Hematopoietic multipotent progenitor cell (in vitro differentiated cells): ENCODE measurements at places on chromosomes 5 and 9. TPM values are rescaled to one million over a fixed set of nuclear protein-coding genes. Genes with fewer than 3 reads are reported as not detected.

- DNase-seq, result no peak
Observed at GRCh38 chr5:4384649-4385048, 755.5 kb upstream of the ADAMTS16 start.

- DNase-seq, result no peak
Observed at GRCh38 chr5:176466245-176466871, 18.2 kb downstream of the FAF2 start.

DNA sequence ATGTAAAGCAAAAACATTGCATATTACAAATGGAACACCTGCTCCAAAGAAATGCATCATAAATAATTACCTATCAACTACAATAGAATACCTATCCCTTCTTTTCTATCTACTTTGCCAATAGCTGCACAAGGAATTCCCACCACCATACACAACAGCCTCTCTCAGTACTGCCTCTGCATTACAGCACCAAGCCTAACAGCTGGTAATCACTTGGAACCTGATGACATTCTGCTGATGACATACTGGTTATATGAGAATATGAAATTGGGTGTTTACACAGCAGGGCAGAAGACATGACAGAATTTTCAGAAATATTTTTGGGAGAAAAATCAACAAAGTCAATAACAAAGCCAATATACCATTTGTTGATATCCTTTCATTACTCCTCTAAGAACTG, 43.2 kb downstream of the PSMB7 start:
- DNase-seq, result no peak

The FOXD4L4 gene
- total RNA-seq, result 0.27 TPM

DNA sequence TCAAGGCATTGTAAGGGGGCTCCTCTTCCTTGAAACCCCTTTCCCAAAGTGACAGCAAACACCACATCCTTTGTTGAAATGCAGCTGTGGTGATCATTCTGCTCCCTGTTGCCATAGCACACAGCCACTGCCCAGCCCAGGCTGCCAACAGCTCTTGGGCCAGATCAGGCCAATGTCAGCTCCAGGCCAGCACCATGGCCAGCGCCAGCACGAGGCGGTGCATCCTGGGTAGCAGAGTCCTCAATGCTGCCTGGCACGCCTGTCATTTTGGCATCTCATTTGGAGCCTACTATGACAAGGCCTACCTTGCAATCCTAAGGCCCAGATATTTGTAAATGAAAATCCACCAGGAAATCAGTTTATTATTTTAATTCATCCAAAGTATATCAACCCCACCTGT, 390.6 kb downstream of the DNAH5 start:
- DNase-seq, result no peak

GRCh38 chr5:2525351-2525750, 226.1 kb downstream of the IRX2 start:
- no peak for DNase-seq

The SLC2A8 gene
- total RNA-seq, result 14.5 TPM

DNA sequence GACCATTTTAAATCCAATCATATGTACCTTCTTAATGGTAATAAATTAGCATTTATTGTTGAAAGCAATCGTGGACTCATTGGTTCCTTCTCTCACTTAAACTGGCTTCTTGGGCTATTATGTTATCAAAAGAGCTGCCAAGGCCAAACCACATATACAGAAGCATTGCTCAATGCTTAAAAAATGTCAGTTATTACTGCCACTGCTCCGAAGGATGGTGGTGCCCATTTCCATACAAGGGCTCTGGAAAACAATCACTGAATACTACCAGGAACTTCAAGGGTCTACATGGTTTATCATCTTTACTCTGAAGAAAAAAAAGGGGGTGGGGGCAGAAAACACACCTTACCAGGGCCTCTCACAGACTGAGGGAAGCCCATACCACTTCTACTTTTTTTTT, 104.3 kb downstream of the GNAQ start:
- no peak for DNase-seq

The NACC2 gene
- 11.8 TPM for total RNA-seq

The OR1J2 gene
- total RNA-seq, result 0.27 TPM

DNA sequence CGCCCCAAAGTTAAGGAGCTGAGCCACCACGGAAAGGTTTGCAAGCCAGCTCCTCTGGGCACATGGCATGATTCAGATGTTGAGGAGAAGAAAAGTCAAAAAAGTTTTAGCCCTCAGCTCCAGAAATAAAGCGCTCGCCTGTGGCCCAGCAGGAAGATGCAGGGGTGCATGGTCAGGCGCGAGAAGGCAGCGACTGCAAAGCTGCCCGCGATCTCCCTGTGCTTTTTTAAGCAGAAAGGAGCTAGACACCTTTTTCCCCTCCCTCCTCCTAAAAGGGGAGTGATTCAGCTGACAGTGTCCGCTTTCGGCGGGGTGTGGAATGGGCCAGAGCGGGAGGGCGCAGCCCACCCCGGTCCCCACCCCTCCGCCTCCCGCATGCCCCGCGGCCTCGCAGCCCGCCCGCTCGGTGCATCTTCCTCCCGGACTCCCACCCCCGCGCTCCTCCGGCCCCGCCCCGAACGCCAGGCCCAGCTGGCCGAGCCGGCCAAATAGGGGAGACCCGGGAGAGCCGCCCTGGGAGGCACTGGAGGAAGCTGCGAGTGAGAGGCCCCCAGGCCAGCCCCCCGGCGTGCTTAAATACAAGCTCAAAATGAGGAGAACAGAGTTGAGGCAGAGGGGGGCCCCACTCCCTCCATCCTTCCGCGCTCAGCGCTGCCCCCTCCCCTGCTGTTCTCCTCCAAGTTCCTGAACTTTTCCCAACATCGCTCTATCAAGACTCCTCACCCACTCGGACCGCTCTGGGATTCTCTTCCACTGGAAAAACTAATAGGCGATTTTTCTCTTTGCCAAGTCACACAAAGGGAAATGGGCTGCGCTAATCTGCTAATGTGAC, at the start of gene ADAMTS12:
Gene ADAMTS12, minus strand, starts transcription at position 203 of the 832 bp plus-strand sequence. Its CDS starts 134 bp downstream, at position 69.
- peak; percentile 1 for DNase-seq

The PCDHGB2 gene
- total RNA-seq, result 2.4 TPM

The SPINK7 gene
- not detected for total RNA-seq

GRCh38 chr9:100486479-100487176, 13.7 kb downstream of the TMEFF1 start:
- no peak for DNase-seq

- DNase-seq, result no peak
Observed at GRCh38 chr5:89080467-89081116, 197.6 kb upstream of the MEF2C start.

GRCh38 chr5:127863610-127864395, 160.6 kb downstream of the CCDC192 start:
- no peak for DNase-seq

The AHRR gene
- 0.54 TPM for total RNA-seq

The PCDHB11 gene
- total RNA-seq, result 0.27 TPM

DNA sequence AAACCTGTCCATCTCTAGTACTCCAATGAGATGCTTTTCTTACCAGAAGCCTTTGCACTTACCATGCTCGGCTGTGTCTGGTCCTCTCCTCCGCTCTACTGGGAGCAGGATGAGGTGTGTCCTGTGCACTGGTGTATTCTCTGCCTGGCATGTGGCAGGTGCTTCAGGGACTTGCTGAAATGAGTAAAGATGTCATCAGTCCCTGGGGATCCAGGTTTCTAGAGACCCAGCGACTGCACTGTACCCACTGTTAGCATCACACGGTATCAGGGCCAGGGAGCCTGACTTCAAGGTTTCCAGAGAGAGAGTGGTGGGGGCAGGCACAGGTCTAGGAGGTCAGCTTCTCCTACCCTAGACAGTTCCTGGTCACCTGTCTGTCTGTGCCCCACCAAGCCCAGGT, 10.5 kb downstream of the PTTG1 start:
- DNase-seq, result no peak

DNA sequence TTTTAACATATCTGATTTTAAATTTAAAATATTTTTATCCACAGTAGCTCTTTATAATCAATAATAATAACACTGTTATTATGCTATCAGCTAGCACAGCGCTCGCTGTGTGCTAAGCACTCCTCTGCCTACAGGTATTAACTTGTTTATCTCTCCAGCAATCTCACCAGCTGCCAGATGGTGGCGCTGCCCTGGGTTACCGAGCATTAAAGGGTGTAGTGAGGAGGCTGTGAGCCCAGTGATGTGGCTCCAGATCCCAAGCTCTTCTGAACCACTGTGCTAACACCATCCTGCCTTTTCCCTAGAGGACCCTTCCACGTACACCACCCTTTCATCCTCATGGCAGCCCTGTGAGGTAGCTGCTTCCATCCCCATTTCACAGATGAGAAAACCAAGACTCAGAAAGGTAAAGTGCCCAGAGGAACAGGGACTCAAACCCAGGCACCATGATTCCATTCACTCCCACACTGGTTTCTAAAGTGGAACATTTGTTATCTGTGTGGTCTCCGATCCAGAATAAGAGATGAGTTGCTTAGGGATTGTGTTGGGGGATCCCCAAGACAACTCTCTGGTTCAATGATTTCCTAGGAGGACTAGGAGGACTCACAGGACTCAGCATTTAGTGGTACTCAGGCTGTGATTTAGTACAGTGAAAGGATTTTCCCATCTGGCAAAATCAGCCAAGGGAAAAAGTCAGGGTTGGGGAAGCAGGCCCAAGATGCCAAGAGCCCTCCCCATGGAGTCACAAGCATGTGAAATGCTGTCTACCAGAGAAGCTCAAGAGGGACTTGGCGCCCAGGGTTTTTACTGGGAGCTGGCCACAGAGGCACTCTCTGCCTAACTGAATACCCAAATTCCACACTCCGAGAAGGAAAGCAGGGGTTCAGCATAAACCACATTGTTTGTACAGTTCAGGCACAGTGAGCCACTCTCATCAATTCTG, 7.0 kb downstream of the IGFBPL1 start:
- peak; percentile 67 for DNase-seq

GRCh38 chr9:123406691-123407216, 50.8 kb downstream of the CRB2 start:
- DNase-seq, result no peak

GRCh38 chr9:7756088-7756487, 43.5 kb downstream of the DMAC1 start:
- no peak for DNase-seq

DNA sequence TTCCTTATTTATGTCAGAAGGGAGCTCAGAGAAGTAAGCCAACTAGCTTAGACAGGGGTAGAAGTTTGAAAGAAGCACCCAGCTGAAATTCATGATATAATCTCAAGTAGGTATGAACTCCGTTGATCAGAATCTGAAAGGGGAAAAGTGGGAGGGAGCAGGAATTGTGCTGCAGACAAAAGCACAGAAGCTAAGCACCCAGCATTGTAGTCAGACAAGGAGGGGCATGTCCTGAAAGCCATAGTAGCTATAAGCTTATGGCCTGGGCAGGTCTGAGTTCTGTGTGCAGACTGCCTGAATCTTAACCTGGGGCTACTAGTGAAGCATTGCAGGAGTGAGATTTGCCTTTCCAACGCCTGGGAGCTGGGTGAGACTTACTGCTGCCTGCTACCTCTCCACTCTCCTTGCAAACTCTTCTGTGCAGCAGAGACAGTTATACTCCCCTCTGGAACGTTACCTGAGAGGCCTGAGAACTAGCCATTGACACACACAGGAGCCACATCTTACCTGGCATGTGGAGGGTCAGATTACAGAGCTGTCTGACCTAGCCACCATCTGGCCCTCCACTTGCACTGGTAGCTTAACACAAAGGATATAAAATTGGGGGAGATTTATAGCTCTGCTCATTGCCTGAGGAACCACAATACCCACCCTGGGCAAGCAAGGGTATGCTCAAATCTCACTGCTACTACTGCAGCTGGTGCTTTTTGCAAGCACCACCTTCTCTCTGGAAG, 9.8 kb upstream of the CYLC2 start:
- DNase-seq, result no peak

GRCh38 chr9:135342206-135343130, 137.1 kb upstream of the PPP1R26 start:
- DNase-seq, result no peak

The EQTN gene
- not detected for total RNA-seq

The ADAMTS6 gene
- total RNA-seq, result 1.9 TPM

- no peak for DNase-seq
Observed at GRCh38 chr9:71830929-71831328, 62.6 kb upstream of the CEMIP2 start.

DNA sequence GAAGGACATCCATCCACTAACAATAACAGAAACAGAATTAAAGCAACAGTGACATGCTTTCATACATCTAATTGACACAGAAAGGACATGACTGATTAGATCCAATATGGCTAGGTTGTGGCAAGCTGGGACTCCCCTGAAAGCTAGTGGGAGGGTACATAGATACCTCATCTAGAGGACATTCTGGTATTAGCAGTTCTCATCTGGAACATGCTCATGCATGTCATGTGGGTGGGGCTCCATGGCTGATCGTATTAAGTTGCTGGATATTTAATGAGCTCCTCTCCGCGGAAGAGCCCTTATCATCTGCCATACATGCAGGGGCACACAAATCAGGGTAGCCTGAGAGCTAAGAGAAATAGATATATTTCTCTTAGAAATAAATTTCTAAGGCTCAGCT, 358.9 kb downstream of the ICE1 start:
- DNase-seq, result no peak
